ENCODE measurements at places on chromosomes 1 and 21.

- no peak for DNase-seq
These were observed 253.7 kb upstream of the FOXD3 start for GRCh38 chr1:63068626-63069025.

DNA sequence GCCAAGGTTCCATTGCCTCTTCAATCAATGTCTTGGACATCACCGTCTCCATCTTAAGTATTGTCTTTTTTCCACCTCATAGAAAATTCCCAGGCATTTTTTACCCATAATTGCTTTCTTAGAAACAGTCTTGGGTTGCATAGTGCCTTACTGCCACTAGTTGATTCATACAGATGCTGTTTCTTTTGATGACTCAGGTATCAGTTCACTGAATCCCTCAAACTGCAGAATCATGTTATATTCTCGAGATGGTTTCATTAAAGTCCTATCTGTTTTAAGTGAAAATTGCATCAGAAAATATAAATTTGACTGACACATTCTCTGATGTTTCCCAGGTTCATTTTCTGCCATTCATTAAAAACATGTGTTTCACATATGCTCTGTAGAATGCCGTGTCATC is 1489.1 kb downstream of the BRINP3 start:
- no peak for DNase-seq

- DNase-seq = no peak
These were observed 20.6 kb upstream of the LRRN2 start for GRCh38 chr1:204705888-204706837.

GRCh38 chr1:1421147-1421906 is at the start of gene ANKRD65:
TSS of gene ANKRD65 (minus strand) at chr1:1421276. CDS start at chr1:1421005, 271 bp downstream.
- DNase-seq = no peak

DNA sequence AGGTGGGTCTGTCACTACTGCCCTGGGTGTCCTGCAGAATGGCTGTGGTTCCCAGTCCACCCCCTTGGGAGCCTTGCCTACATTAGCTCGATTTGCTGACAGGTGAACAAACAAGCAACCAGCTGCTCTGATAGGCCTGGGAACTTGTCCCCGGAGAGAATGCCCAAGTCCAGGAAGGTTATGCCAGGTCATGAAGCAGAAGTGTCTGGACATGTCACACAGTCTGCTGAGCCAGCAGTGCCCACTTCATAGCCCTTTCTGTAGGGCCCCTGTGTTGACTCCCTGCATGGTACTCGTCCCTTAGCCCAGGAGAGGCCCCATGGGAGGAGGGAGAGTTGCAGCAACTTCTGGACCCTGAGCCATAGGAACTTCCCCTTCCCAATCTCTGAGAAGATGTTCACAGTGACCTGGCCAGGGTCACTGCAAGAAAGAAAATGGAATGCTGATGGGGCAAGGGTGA is 31.0 kb downstream of the UCK2 start:
- DNase-seq = no peak

- no peak for DNase-seq
These were observed 52.3 kb downstream of the BACE2 start for GRCh38 chr21:41220208-41220733.

DNA sequence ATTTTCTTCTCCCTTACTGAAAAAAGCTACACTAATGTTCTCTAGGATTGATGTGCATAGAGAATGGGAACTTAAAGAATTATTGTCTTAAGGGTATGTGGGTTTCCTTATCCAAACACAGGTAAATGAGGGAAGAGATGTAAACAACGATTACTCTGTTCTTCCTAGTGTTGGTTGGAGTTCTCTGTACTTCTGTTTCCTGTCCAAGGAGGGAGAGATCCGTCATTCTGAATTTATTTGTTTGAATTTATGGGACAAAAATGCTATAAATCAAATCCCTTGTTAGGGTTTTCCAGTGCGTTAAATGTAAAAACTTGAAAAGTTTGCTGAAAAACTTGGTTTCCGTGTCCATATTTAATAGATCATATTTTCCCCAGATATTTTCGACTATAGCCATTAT is 29.6 kb downstream of the LAMC1 start:
- no peak for DNase-seq

DNA sequence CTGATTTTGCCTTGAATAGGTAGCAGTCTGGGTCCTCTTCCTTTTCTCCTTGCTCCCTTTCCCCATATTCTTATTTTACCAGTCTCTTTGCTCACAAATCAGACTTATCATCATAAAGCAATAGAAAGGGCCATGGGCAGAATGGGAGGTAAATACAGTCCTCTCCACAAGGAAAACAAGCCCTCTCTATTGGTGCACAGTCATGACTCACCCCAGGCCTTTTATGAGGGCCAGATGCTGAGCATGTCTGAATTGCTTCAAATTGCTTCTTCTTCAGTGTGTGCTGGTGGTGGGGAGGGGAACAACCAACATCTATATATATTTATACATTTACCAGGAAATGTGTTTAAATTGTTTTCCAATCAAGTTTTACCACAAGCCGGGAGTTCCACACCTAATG is 75.2 kb downstream of the GFI1 start:
- no peak for DNase-seq

- DNase-seq = peak; percentile 74
These were observed 432 bp downstream of the AKT3 start for GRCh38 chr1:243849421-243850201.

- peak; percentile 97 for DNase-seq
These were observed 775 bp upstream of the AIM2 start for GRCh38 chr1:159077120-159077961.

- peak; percentile 7 for DNase-seq
These were observed at the start of gene PKP1 for GRCh38 chr1:201282931-201283829. TSS of gene PKP1 (plus strand) at chr1:201283506. CDS start at chr1:201283703, 197 bp downstream.

DNA sequence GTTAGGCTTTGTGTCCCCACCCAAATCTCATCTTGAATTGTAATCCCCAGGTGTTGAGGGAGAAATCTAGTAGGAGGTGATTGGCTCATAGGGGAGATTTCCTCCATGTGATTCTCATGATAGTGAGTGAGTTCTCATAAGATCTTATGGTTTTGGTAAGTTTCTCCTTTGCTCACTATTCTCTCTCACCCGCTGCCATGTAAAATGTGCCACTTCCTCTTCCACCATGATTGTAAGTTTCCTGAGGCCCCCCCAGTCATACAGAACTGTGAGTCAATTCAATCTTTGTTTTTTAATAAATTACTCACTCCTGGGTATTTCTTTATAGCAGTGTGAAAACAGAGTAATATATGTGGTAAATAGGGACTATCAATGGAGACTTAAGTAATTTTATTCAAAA is 434.5 kb upstream of the OLFM3 start:
- DNase-seq = no peak

DNA sequence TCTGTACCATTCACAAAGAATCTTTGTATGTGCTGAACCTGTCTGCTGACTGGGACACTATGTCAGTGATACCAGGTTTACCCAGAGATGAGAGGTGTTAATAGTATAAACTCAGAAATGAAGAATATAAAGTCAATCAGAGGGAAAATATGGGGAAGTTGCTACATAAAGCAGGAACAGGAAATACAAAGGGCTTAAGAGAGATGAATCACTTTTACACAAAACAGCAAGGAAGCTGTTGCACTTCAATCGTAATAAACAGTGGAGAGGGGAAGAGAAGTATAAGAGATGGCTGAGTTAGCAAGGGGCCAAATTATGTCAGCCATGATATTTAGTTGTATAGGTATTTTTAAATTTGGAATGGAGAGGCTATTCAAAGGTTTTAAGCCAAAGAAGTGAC is 890.2 kb upstream of the NCAM2 start:
- DNase-seq = no peak

DNA sequence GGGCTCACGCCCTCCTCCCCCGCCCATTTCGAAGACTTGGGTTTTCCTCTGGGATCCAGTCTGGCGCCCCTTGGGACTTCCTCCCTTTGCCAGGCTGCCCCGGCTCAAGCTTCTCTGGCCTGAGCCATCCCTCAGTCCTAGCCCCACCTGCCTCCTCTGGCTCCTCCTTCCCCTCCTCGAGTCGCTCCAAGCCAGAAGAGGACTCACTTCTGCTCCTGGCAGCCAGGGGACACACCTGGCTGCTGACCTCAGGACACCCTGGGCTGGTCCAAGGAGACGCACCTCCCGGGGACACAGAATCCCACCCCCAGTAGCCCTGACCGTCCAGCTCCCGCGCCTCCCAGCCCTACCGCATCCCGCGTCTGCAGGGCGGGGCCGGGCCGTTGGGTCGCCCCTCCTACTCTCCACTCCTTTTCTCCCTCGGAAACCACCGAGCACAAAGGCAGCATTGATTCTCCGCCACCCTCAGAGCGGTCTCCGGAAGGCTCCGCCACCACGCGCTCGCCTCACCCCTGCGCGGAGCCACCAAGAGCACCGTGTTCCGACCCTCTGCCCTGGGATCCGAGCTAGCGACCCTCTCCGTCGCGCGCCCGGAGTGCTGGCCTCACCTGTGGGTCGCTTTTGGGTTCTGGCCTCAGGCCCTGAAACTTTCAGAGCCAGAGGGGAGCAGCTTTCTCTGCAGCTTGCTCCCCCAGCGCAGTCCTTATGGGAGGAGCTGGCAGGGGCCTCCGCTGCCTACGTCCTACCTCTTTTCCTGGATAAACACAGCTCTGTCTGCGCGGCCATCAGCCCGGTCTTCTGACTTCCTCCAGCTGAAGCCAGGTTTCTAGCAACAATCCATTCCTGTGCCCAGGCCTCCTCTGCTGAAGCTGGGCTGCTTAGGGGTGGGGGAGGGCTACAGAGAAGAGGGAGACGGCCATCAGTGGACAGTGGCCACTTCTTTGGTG is at the start of gene C2CD4D:
Gene C2CD4D, minus strand, starts transcription at position 364 of the 947 bp plus-strand sequence. CDS start 831 bp downstream, outside the sequence.
- peak; percentile 61 for DNase-seq

GRCh38 chr21:44900559-44901251 is 20.0 kb downstream of the ITGB2 start:
- no peak for DNase-seq

- no peak for DNase-seq
These were observed 27.1 kb downstream of the SLC30A1 start for GRCh38 chr1:211551638-211552460.

GRCh38 chr1:185681034-185681633 is 53.1 kb upstream of the HMCN1 start:
- no peak for DNase-seq

GRCh38 chr1:46525253-46525983 is 26.0 kb downstream of the KNCN start:
- no peak for DNase-seq

GRCh38 chr1:174157157-174157806 is 2.0 kb upstream of the RABGAP1L start:
- no peak for DNase-seq

- DNase-seq = no peak
These were observed 317.6 kb downstream of the DPYD start for GRCh38 chr1:97603218-97603617.

DNA sequence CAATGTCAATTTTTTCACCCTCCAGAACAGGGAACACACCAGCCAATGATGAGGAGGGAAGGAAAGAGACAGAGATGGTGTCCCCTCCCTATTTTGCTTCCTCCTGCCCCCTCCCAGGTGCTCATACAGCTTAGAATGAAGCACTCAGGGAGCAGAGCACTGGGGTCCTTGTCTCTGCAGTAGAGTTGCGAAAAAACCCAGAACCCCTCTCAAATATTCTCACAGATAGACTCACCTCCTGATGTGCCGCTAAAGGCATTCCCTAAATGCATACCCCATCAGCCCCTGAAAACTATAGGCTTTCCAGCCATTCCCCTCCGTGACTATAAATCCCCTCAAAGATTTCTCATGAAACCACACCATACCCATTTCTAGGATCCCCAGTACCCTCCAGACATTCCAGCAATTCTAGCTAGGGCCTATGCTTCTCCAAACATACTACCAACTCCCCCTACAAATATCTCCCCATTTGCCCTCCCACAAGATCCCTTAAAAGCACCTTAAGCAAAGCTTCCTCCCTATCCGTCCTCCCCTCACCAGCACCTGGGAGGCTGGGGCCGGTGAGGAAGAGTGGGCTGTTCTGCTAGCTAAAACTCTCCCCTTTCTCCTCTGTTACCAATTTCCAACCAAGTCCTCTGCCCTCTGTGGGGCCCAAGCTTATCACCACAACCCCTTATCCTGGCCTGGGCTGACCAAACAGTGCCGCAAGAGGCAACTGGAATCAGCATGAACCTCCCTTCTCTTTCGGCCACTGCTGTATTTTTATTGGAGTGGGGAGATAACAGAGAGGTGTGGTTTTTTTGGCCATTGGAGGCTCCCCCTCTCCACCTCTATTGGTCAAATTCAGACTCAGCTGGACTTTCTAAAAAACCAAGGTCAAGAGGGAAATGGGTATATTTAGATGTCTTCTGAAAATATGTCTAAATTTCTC is 54.7 kb downstream of the RHBG start:
- DNase-seq = no peak

DNA sequence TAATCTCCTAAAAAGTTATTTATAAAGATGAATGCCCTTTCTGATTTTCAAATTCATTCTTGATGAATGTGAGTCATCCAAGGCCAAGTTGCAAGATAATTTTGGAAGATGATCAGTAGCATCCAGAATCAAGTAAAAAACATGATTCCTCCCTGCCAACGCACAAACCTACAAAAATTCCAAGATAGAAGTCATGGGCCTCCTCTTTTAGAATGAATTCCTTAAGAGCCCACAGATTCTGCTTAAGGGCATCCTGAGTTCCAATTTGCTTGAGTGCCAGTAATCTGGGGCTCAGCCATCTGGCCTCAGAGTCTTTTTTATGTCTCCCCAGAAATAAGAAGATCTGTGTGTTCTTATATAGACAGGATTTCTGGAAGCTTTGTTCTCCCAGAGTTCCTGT is 23.2 kb upstream of the SPATA6 start:
- DNase-seq = no peak

GRCh38 chr1:222820171-222820712 is 5.4 kb downstream of the DISP1 start:
- no peak for DNase-seq

DNA sequence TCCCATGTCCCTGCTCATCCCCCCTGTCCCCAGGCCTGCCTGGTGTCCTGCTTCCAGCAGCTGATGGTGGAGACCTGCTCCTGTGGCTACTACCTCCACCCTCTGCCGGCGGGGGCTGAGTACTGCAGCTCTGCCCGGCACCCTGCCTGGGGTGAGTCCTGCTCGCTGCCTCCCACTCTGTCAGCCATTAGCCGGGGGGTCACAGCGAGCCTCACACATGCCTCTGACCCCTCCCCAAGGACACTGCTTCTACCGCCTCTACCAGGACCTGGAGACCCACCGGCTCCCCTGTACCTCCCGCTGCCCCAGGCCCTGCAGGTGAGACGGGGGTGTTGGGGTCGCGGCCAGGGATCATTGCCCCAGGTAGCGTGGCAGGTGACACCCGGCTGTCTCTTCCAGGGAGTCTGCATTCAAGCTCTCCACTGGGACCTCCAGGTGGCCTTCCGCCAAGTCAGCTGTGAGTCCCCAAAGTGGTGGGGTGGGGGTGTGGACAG is 10.0 kb downstream of the SCNN1D start:
- peak; percentile 68 for DNase-seq

All from stimulated activated CD4-positive, alpha-beta T cell treated with anti-CD3 and anti-CD28 coated beads, Interleukin-12 subunit alpha, Interleukin-12 subunit beta, amount 100 ng/mL, for 4 hours (primary cell).